GM04503 (cell line): ENCODE measurements at places on chromosomes 5 and 9.

DNA sequence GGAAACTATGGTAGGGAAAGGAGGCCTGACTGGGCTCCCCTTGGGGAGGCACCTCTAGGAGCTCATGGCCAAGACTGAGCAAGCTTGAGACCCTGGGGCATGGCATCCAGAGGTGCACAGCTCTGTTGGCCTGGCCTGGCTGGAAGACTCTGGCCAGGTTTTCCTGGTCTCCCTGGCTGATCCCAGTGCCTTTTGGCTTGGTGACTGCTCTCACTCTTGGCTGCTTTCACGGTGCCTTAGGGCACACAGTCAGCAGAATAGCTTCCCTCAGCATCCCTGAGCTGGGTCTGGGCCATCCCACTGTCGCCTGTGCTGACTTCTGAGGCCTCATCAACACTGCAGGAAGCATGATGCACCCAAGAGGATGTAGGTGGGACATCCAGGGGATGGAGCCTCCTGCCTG, 13.4 kb upstream of the DELE1 start:
- peak; percentile 26 for DNase-seq

DNA sequence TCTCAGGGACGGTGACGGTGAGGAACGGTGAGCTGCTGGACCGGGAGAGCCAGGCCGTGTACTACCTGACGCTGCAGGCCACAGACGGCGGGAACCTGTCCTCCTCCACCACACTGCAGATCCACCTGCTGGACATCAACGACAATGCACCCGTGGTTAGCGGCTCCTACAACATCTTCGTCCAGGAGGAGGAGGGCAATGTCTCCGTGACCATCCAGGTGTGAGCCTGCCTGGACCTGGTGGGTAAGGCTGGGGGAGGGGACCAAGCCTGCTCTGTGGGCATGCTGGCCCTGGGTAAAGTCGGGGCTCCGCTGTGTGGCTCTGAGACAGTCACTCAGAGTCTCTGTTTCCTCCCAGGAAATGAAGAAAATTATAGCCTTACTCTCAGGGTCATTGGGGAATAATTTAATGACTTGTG, 29.3 kb downstream of the CDHR2 start:
- no peak for DNase-seq

DNA sequence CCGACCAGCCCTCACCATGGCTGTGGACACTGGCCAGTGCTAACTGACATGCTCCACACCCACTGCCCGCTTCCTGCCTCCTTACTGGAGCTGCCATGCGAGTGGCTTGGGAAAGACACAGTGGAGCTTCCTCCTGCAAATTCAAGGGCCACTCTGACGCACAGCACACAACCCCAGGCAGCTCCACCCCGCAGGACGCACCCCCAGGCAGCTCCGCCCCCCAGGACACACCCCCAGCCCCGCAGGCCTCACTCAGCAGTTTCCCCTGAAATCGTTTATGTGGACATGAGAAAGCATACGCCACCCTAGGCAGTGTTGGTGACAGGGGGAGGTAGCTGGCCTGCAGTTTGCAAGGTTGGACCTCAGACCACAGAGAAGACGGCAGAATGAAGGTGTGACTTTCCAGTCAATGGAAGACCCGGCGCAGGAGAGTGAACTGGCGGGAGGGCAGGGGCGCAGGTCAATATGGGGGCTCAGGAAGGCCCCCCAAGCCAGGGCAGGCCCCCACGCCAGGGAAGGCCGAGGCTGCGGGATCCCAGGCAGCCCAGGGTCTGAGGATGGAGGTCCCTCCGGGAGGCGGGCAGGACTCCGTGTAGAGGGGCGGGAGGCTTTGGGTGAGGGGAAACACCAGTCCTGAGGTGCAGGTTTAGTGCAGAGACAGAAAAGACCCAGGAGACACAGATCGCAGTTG, 21.6 kb downstream of the LPCAT1 start:
- no peak for DNase-seq

- no peak for DNase-seq
These were observed 11.8 kb upstream of the TCOF1 start for GRCh38 chr5:150345716-150346115.

DNA sequence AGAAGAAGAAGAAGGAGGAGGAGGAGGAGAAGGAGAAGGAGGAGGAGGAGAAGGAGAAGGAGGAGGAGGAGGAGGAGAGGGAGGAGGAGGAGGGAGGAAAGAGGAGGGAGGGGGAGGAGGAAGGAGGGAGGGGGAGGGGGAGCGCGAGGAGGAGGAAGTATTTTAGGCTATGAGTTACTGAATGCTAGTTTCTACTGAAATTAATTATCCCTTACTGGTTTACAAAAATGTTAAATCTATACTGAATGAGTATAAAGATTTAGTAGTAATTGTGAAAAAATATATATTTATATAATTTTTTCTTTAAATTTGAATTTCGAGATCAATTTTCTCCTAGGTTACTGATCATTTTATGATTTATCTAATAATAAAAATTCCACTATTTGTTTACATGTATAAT, 1769.0 kb upstream of the NUDT12 start:
- DNase-seq, result no peak

DNA sequence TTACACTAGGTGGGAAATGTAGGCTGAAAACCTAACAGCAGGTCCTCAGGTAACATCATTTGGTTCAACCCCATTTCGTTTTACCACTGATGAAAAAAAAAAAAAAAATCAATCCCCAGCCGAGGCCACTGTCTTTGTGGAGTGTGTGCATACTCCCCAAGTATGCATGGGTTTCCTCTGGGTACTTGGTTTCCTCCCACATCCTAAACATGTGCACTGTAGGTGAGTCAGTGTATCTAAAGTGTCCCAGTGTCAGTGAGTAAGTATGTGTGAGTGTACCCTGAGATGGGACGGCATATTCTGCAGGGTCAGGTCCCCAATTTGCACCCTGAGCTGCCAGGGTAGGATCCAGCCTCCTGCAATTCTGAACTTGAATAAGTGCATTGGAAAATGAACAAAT, 966.5 kb upstream of the DMAC1 start:
- DNase-seq, result no peak
